ENCODE measurements at places on chromosomes 5 and 9.

DNA sequence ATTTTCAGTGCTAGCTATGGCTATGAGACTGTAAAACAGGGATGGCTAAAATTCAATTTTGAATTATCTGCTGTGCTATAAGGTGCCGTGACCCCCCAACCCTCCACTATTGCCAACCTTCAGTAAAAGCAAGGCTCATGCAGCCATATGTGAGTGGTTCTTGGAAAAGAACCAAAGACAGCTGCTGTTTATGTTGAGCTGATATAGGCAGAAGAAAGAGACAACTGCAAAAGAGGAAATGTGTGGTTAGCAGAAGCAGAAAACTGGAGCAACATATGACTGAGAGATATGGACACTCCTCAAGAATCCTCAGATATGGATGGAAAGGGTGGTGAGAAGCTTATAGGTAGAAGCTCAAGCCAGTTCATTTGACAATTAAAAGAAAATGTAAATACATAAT lies 200.3 kb downstream of the TLE1 start:
- DNase-seq = no peak

DNA sequence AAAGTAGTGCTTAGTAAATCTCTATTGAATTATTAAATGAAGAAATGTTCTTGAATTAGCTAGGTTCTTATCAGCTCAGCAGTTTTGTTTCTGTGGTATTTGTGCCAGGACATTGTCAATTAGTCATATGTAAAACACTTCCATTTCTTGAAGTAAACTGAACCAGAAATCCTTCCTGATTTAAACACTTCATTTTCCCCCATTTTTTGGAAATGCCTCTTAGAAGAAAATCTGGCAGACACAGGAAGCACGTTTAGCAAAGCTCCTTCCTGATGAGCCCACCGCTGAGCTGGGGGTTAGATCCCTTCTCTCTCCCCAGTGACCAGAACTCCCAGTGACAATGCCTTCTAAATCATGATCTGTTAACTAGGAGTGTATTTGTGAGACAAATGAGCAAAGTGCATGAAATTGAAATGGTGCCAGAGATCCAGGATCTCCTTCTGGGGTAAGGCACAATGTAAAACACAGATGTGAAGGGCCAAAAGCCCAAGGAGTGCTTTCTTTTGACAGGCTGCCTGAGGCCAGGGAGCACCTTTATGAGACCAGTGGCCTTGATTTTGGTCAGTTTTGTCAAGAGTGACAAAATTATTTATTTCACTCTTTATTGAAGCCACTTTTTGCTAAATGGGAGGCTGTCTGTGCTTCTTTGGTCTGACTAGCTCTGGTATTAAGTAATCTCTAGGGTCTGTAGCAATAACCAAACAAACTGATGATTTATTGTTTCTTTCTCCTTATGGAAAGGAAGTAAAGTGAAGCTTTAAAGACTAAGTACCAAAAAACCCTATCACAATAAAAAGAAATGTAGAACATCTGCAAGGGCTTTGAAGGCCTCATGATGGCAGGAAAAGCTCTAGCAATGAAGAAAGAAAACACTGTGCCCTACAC lies 25.5 kb upstream of the RUSC2 start:
- no peak for DNase-seq

GRCh38 chr5:93382188-93382825 lies 198.7 kb downstream of the NR2F1-AS1 start:
- no peak for DNase-seq

DNA sequence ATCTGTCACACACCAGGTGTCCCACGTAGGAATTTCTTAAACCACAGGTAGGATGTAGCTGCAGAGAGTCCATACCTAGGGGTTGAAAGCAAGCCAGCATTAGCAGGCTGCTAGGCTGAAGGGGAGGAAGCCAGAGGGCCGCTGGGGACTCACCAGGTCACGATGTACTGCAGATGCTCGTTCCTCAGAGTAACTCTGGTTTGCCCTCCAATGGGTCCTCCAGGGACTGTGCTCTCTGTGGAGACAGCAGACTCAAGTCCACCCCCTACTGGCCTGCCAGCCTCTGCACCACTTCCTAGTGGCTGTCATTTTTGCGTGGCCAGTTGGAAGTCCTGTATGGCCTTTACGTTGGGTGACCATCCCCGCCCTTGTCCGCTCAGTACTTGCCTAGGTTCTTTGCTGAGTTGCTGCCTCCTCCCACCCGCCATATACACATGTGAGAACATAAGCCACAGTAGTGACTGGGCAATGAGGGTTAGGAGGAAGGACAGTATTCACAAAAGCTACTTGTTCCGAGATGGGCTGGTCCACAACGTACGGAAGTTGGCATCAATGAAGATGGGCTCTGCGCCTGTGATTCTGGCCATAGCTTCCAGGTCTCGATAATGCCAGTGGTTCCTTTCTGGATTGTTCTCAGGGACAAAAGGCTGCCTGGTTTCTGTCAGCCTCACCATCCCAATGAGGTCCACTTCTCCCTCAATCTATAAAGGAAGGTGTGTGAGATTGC lies 4.1 kb downstream of the RPL7A start:
- DNase-seq = peak; percentile 85
